CD14-positive monocyte (primary cell): ENCODE measurements at places on chromosomes 12 and 14. TPM values are rescaled to one million over a fixed set of nuclear protein-coding genes. Genes with fewer than 3 reads are reported as not detected.

Gene KRT83
- polyA plus RNA-seq = not detected

Gene CLEC4D
- polyA plus RNA-seq = 5.2 and 15.6 TPM in 2 replicates

Gene CDK2
- polyA plus RNA-seq = 4.7 TPM

Gene ACVRL1
- polyA plus RNA-seq = 3.6 and 5.9 TPM in 2 replicates

Gene MVK
- polyA plus RNA-seq = 3.8 and 9.8 TPM in 2 replicates
